ENCODE measurements at places on chromosomes 2 and 18.

DNA sequence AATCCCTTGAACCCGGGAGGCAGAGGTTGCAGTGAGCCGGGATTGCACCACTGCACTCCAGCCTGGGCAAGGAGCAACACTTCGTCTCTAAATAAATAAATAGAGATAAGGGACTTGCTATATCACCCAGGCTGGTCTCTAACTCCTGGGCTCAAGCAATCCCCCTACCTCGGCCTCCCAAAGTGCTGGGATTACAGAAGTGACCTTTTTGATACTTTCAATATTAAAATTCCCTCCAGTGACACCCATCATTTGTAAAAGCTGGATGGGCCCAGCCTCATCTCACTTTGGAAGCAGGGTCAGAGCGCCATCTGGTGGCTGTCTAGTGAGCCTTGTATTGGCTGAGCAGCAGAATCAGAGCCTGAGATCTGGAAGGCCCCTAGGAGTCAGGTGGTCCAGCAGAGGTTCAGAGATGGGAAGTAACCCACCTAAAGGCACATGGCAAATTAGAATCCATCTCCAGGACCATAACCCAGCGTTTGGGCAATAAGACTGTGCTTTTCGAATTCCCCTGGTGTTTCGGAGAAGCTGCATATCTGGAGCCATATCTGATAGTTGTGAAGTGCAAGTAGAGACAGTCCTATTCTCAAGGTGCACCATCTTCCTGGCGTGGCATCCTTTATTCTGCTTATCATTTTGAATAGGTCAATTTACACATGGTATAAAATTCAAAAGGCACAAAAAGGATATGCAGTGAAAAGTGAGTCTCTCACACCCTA, 18.3 kb upstream of the SLC35F6 start:
- peak; percentile 79 for DNase-seq

DNA sequence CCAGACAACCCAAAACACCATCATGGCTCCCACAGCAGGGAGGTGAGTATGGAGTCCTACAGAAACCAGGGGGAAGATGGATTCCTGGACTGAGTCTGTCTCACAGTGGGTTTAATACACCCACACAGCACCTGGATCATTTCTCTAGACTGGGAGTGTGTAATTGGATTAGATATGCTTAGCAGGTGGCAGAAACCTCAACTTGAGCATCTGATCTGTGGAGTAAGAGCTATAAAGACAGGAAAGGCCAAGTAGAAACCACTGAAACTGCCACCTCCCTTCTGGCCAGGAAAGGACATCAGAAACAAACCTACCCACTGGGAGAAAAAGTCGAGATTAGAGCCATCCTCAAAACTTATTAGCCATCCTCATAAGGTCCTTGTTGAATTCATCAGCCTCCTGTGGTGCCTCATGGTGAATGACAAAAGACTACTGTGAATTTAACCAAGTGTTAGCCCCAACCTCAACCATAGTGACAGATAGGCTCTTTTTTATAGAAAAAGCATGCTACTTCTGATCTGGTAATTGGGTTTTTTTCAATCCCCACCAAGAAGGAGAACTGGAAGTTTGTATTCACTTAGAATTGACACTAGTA, 28.1 kb upstream of the CHST9 start:
- DNase-seq: no peak

DNA sequence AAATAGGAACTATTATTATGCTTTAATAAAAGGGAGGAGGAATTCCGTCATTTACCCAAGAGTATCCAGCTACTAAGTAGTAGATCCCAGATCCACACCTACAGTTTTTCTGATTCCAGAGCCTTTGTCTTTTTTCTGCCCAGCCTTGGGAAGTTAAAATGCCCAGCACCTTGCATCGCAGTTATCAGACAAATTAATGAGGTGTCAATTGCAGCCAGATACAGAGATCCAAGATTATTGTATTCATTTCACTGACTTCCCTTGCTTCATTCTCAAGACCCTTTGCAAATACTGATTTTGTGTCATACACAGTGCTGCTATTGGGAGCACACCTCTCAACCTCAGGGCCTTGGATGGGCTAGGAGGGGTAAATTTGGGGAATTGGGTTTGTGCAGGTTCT, 1.1 kb downstream of the IL18R1 start:
- no peak for DNase-seq

DNA sequence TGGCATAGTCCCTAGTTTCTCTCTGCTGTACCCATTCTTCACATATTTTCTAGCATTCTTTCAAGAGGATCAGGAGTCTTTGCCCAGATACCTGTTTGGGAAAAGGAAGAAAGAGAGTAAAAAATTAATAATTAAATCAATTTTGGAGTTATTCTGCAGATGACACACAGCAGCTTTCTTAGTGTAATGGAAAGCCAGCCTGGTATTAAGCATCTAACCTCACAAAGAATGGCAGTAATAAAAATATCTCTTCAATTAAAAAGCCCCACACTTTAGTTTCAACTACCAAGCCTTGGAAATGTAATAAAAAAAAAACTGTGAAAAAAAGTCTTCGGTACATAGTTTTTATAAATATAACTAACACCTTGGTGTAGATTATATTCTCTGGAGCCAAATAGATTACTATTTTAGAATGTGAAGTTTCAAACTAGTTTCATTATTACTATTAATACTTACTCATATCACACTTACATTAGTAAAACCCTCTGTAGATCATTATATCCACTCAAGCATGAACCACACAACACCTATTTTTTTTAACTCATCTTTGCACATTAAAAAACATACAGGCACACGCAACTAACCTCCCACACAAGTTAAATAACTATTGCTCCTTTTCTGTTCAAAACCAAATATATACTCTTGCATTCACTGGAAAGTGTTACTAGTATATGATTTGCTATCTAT, 90.9 kb downstream of the GPD2 start:
- no peak for DNase-seq

DNA sequence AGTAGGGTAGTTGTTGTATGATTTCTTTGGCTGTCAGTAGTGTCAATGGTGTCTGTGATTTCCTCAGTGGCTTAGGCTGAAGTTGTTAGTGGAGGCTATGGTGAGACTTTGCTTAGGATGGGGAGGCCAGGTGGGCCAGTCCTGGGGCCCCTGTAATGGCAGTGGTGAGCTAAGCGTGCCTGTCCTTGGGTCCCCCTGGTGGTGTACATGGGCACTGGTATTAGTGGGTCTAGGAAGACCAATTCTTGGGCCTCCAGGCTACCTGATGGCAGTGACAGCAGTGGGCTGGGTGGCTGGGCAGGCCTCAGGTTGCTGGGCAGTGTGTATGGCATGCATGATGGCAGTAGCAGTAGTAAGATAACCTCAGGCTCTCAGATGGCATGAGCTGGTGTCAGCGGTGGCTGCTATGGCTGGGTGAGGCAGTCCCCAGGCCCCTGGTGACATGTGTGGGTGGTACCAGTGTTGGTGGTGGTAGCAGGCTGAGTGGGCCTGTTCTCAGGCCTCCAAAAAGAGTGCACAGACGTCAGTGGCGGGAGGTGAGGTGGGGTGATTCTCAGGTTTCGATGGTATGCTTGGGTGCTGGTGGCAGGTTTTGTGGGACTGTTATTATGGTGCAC, 103.2 kb downstream of the KLHL14 start:
- DNase-seq: no peak

- no peak for DNase-seq
These were observed 98.2 kb upstream of the CYP1B1 start for GRCh38 chr2:38174131-38174530.

DNA sequence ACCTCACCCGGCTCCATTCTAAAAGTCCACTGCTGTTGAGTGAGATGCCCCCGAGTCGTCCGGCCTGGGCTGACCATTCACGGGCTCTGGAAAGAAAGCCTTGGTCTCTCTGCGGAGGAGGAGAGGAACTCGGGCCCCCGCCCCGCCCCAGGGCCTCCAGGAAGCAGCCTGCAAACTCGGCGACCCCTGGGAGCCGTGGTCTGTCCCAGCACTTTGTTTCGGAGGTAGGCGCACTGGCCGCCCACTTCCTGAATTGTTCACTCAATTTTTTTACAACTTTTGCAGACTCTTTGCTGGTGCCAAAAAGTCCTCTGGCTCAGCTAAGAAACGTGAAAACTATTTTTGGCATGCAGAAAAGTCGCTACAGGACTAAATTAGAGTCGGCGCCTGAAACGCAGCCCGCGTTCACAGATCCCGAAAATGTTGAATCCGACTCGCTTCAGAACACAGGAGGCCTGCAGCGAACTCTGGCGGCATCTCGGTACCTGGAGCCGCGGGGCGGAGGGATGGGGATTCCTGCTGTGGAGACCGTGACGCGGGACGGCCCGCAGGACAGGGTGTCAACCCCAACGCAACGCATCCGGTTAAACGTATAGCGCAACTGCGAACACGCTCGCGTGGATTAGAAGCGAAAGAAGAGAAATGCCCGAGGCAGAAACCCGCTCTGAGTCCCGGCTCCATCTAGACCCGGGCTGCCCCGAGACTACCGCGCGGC, 1.5 kb downstream of the PXDN start:
- DNase-seq: no peak

DNA sequence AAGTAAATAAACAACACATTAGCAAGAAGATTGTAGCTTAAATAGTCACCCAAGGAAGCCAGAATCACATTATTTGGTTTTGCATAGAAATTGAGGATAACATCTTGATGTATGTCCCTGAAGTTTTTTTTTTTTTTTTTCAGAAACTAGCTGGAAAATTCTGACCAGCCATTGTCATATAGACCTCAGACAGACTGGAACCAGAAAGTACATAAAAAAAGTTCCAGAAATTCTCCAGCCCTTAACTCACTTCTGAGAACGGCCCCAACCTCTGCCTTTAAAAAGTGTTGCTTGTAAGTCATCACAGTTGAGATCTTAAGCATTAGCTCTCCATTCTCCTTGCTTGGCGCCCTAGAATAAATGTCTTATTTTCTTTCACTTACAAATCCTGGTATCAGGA, 350.5 kb downstream of the CCDC85A start:
- DNase-seq: no peak

- DNase-seq: no peak
These were observed 91.5 kb upstream of the HS6ST1 start for GRCh38 chr2:128410035-128410757.

- no peak for DNase-seq
These were observed 1.4 kb downstream of the TTC39C start for GRCh38 chr18:24015639-24016631.

DNA sequence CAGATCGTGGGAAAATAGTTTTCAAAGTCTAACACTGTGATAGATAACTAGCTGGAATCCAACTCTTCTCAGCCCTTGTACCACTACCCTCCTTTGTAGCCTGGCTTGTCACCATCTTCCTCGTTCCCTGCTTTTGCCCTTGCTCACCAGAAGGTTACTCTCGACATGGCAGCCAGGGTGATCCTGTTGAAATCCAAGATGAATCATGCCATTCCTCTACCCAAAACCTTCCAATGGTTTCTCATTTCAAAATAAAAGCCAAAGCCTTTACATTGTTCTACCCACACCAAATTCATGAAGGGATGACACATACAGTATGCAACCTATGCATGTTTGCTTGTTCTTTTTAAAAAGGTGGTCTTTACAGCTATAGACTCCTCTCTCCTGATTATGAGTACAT, 45.7 kb downstream of the STAT4 start:
- DNase-seq: no peak

GRCh38 chr2:98524168-98524567, 79.5 kb downstream of the INPP4A start:
- DNase-seq: no peak

DNA sequence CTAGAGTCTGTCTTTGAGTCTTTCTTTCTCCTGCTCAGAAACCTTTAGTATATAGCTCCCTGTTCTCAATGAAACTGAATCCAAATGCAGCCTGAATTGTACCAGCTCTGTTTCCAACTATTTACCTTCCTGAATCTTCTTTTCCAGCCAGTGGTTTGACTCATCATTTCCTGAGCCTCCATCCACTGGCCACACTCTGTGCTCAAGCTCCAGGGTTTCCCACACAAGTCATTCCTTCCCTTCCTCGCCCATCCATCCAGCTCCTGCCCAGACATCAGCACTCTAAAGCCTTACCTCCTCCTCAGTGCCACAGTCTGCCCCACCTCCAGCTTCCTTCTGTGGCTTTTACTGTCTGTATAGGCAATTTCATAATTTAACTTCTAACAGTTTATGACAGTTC, 233.6 kb upstream of the RASGRP3 start:
- DNase-seq: no peak

- no peak for DNase-seq
These were observed 80.8 kb downstream of the COLEC12 start for GRCh38 chr18:419541-420175.

- no peak for DNase-seq
These were observed 73.9 kb downstream of the TWIST2 start for GRCh38 chr2:238921681-238922319.

DNA sequence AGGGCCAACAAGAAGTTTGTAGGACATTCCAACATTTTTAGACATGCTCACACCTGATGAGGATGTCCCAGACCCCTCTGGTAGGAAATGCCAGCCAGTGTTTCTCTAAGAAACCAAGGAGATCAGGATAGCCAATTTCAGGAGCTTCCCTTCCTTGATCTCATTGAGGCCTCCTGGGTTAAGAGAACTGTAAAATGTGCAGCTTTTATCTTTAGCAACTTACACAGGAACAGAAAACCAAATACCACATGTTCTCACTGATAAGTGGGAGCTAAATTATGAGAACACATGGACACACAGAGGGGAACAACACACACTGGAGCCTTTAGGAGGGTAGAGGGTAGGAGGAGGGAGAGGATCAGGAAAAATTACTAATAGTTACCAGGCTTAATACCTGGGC, 99.6 kb upstream of the MAP2 start:
- DNase-seq: no peak

DNA sequence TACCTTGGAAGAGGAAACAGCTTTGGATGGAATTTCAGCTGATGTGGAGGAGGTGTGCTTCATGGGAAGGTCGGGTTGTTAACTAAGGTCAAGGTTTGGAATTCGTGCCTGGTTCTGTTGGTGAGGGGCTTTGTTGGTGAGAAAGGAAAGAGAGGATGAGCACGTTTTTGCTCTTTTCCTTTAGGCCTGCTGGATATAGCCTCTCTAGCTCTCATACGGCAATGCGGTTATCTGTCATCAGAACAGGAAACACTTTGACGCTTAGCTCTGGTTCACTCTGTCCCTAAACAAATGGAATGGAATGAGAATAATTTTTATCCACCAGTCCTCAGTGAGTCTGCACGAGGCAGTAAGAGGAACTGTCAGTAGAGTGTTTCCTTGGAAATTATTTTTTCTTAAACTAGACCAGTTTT, 169.7 kb upstream of the NOSTRIN start:
- no peak for DNase-seq

DNA sequence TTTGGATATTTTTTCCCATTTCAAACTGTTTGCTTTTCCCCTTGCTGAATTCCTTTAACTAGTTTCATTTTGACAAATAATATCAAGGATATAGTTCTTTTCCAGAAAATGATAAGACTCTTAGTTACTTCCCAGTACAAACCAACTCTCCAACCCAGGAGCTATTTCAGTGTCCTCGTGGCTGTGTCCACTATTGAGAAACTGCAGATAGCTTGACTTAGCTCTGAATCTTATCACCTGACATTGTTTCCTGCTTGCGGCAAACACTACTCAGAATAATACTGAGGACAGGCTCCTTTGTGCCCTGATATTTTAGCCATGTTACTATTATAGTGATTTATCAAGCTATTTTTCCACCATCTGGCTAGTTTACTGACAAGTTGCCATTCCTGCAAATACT, 74.6 kb downstream of the KLF7 start:
- DNase-seq: no peak

GRCh38 chr2:3793249-3793648, 89.9 kb downstream of the DCDC2C start:
- DNase-seq: no peak
